ENCODE measurements at places on chromosomes 1 and 21.

GRCh38 chr1:232561381-232561780 is 68.6 kb downstream of the SIPA1L2 start:
- no peak for DNase-seq

DNA sequence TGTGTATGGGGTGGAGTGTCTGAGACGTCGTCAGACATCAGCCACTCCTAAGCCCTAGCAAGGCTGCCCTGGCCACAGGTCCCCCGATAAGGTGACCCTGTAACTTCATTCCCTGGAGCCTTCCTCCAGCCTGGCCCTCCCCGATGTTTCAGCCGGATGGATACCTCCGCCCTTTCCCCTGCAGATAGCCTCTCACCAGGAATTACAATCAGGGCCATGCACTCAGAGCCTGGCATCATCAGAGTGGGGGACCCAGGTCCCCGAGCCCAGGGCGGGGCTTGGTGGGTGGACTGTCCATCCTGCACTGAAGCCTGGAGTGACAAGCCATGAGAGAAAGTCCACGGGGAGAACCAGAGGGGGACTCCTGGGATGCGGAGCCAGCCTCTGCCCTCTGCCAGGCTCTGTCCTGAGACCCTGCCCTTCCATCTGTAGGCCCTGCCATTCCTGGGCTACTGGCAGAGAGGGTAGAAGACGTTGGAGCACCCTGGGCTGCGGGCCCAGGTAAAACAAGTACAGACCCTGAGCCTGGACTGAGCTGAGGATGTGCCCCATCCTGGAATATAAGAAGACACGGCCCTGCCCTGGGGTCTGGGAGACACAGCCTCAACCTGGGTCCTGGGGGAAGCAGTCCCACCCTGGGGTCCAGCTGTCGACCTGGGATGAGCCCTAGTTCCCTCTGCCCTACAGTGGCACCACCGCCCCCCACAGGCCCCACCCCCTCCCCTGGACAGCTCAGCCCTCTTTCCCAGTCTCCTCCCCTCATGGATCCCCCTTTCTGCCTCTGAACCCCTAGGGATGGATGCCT is 16.8 kb upstream of the ARF1 start:
- no peak for DNase-seq

- DNase-seq, result no peak
Observed at GRCh38 chr1:244047621-244048255, 3.3 kb upstream of the ZBTB18 start.

DNA sequence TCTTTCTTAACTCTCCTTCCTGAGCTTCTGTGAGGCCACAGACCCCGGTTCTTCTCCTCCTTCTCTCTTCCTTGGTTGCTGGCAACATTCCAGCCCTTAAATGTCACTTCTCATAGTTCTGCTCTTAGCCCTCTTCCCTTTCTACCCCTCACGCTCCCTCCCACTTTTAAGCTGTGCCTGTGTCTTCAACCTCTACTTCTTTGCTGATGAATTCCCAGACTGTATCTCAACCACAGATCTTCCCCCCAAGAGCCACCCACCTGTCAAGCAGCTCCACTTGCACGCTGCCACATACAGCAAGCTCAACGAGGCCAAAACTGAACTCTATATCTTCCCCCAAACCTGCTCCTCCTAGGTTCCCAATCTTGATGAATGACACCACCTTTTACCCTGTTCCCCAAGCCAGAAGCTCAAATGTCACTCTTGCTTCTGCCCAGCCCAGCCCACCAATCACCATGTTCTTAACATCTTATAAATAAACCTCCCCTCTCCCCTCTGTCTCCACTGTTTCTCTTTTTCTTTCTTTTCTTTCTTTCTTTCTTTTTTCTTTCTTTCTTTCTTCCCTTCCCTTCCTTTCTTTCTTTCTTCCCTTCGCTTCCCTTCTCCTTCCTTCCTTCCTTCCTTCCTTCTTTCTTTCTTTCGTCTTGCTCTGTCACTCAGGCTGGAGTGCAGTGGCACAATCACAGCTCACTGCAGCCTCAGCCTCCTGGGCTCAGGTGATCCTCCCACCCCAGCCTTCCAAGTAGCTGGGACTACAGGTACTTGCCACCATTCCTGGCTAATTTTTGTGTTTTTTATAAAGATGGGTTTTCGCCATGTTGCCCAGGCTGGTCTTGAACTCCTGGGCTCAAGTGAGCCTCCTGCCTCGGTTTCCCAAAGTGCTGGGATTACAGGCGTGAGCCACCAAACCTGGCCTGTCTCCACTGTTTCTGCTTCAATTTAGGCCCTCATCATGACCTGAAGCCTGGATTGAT is 19.8 kb upstream of the PTP4A2 start:
- no peak for DNase-seq

- no peak for DNase-seq
Observed at GRCh38 chr1:233209481-233209880, 86.0 kb downstream of the PCNX2 start.

DNA sequence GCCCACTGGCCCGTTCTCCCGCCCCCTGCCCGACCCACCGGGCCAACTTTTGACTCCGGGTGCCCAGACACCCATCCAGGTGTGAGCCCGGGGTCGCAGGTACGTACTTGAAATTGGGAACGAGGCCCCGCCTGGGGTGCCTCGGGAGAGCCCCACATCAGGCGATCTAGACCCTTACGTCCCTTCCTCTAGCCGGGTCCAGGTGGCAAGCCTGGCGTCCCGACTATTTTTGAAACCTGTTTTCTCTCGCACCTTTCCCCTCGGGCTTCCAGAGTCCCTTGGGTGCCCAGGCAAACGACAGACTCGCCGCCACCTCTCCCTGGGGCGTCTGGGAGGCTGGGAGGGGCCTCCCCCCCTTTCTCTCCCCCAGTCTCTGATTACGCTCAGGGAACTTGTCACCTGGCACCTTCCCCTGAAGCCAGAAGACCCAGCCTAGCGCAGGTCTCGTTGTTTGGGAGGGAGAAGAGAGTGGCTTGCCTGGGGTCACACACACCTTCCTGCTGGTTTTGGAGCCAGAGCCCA is 898 bp downstream of the LDLRAP1 start:
- DNase-seq, result no peak

DNA sequence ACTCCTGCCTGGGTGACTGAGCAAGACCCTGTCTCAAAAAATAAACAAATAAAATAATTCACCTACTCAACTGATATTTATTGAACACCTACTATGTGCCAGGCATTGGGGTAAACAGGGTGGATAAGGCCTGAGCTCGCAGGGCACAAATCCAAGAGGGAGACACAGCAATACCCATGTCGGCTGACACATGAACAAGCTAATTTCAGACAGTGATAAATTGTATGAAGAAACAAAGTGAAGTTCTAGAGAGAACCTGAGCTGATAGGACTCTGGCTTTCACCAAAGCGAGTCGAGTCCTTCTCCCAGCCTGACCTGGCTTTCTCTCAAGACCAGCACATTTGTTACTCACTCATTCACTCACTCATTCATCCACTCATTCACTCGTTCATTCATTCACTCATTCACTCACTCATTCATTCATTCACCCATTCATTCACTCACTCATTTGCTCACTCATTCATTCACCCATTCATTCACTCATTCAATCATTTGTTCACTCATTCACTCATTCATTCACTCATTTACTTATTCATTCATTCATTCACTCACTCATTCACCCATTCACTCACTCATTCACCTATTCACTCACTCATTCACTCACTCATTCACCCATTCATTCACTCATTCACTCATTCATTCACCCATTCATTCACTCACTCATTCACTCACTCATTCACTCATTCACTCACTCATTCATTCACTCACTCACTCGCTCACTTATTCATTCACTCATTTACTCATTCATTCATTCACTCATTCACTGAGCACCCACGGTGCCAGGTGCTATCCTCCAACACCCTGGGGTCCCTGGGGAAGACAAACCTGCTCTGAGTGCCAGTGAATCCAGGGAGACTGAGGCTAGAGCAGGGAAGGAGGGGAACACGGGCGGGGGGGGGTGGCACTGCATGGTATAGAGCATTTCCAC is 37.4 kb upstream of the CASZ1 start:
- no peak for DNase-seq

GRCh38 chr1:117068580-117068979 is 8.5 kb downstream of the TTF2 start:
- no peak for DNase-seq

DNA sequence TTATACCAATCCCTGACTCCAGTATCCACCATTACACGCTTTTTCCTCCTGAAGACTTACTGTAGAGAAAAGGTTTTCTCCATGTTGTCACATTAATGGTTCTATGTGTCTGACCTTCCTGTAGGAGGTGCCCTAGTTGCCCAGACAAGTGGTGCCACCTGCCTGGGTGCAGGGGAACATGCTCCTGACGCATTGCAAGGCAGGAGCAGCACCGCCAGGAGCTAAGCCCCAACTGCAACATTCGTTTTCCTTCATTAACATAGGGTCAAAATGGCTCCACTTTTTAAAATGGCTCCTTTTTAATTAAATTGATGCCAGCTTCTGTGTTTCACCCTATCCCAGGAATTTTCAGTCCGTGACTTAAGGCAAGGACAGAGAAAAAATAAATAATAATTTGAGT is 220.1 kb upstream of the SAMSN1 start:
- DNase-seq, result no peak

DNA sequence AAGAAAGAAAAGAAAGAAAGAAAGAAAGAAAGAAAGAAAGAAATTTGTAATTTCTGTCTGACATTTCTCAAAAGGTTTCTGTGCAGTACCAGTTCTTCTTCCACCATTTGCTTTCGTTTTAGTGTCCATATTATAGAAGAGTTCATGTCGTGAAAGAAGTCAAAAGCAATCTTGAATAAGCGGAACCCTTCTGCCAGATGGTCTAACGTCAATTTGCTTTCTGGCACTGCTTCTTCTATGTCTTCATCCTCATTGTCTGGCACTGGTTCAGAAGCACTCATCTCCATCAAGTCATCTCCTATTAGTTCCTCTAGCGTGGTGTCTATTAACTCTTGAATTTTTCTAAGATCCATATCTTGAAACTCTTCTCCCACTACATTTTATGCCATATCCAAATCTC is 170.0 kb upstream of the KCTD3 start:
- no peak for DNase-seq

GRCh38 chr1:200118779-200119505 is 91.4 kb downstream of the NR5A2 start:
- no peak for DNase-seq

DNA sequence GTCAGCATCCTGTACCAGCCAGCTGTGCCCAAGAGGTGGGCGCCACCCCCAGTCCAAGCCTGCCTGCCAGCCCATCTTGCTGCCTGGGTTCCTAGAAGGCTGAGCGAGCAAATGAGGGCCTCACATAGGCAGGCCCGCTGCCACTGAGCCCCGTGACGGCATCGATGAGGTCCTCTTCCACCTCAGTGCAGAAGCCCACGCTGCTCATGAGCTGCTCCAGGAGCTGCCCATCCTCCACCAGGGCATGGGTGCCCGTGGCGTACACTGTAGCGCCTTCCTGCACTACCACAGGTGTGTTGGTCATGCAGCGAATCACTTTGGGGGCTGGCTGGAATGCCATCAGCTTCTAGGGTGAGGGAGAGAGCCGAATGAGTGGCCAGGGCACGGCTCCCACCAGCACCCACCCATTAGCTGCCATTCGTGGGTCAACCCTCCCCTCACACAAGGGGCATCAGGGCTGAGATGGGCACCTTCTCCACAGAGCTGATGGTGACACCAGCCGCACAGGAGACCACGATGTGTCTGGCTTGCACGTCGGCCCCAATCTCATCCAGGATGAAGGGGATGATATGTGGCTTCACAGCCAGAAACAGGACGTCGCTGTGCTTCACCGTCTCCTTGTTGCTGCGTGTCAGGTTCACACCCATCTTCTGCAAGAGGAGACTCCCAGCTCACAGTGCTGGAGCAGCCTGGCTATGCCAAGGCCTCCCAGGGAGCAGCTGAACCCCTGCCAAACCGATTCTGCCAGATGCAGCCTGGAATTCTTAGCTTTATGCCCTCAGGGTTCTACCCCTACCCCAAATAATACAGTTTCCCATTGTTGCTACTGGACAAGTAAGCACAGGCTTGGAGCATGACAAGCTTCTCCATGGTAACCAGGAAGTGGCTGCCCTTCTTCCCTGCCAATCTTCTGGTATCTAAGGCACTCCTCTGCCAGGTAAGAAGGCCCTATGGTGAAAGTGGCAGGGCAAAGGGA is 2.0 kb downstream of the PYCR2 start:
- DNase-seq, result no peak

DNA sequence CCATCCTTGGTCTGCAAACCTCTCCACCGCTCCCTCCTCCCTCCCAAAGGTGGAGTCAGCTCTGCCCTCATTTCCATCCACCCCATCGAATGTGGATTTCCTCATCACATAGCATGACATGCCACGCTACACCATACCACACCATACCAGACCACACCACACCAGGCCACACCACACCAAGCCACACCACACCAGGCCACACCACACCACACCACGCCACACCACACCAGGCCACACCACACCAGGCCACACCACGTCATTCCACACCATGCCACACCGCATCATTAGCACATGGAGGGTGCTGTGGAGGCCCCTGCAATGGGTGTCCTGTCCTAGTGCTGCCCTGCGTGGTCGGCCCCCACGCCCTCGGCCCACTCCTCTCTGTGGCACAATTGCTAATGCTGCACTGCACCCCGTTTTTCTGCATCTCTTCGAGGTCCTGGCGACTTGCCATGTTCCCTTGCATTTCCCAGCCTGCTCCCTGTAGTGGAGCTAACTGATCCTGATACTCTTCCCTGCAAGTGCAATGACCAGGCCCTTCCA is 11.3 kb downstream of the DFFB start:
- no peak for DNase-seq

- DNase-seq, result no peak
Observed at GRCh38 chr1:24639881-24640280, 3.2 kb upstream of the SRRM1 start.

DNA sequence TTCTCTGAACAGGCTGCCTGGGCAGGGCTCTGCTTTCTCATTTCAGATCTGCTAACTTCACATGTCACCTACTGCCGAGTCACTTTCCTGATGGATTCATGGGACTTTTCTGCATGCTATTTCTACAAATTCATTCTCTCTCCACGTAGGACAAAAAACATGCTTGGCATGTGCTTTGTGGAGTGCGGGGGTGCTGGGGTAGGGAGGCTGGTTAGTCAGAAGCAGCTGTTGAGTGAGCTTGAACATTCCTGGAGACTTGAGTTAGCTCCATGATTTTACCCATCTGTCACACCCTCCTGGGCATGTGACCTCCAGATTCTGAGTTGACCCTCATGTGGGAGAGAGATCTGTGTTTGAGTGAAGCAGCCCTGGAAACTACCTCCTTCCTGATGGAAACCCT is 71.4 kb downstream of the UCK2 start:
- DNase-seq, result no peak

GRCh38 chr1:40799351-40799867 is 15.8 kb downstream of the KCNQ4 start:
- DNase-seq, result no peak

GRCh38 chr1:6249739-6250689 is 6.0 kb downstream of the HES3 start:
- no peak for DNase-seq

DNA sequence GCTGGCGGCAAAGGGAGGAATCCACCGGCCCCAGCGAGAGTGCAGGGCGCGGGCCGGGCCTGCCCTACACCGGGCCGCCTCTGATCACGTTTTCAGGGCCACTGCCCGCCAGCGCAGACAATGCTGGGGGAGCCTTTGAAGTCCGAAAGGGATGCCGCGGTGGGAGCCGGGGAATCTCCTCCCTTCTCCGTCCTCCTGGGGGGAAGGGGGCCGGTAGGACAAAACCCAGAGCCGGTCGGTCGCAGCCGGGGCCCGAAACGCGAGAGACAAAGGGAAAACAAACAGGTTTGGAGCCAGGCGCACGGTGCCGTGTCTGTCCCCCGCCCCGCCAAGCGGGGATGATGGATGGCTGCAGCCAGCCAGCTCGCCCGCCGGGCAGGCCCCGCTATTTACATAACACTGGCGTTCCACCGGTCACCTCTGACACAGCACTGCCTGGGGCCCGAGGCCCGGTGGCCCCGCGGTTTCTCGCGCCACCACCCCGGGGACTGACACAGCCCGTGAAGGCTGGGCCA is 92.0 kb downstream of the CASZ1 start:
- DNase-seq, result no peak

Measured in stimulated activated CD4-positive, alpha-beta T cell treated with anti-CD3 and anti-CD28 coated beads, Interleukin-15, amount 100 ng/mL, for 1 hour (primary cell).